ENCODE measurements at places on chromosomes 7 and 10.

DNA sequence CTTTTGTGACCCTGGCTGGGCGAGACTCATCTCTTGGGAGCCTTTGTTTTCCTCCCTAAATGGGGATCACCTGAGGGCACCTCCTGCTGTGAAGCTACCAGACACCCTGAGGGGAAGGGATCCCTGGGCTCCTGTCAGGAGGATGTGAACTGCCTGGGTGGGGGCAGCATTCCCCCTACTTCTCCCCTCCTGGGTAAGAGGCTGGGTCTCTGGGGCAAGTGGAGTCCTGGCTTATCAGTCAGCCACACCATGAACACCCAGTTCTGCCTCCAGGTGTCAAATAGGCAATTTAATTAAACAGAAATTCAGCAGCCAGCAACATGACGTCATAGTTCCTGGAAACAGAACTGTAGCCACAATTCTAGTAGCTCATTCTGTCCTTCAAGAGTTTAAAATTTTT, 97.7 kb upstream of the RET start:
- DNase-seq, result no peak

DNA sequence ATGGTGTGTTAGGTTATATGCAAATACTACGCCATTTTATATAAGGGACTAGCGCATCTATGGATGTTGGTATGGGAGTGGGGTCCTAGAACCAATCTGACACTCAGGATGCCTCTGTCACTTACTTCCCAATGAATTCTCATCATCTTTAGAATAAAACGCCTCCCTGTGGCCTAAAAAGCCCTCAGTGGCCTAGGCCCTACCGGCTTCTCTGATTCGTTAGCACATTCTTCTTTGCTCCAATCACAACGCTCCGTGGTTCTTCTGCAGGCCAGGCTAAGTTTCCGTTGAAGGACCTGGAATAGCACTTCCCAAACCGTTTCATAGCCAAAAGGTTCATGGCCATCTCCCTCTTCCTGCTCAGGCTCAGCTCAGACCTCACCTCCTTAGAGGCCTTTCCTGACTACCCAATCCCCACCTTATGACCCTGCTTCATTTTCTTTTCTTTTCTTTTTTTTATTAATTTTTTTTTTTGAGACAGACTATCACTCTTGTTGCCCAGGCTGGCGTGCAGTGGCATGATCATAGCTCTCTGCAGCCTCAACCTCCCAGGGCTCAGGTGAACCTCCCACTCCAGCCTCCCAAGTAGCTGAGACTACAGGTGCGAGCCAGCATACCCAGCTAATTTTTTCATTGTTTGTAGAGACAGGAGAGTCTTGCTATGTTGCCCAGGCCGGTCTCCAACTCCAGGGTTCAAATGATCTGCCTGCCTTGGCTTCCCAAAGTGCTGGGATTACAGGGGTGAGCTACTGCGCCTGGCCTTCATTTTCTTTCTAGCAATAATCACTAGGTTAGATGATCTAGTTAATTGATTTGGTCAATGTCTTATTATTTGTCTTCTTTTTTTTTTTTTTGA, 24.5 kb upstream of the YWHAG start:
- no peak for DNase-seq

DNA sequence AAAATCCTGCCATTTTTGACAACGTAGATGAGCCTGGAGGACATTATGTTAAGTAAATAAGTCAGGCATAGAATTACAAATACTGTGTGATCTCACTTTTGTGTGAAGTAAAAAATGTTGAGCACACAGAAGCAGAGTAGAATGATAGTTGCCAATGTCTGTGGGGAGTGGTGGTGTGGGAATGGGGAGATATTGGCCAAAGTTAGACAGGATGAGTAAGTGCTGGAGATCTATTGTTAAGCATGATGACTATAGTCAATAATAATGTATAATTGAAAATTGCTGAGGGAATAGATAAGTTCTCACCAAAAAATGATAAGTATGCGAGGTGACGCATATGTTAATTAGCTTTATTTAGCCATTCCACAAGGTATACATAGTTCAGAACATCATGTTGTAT, 92.0 kb downstream of the GPR85 start:
- no peak for DNase-seq

GRCh38 chr7:135428011-135428410, 81.9 kb downstream of the CNOT4 start:
- no peak for DNase-seq

- DNase-seq, result no peak
Measured at GRCh38 chr7:152185558-152185957, 160.1 kb downstream of the GALNT11 start.

DNA sequence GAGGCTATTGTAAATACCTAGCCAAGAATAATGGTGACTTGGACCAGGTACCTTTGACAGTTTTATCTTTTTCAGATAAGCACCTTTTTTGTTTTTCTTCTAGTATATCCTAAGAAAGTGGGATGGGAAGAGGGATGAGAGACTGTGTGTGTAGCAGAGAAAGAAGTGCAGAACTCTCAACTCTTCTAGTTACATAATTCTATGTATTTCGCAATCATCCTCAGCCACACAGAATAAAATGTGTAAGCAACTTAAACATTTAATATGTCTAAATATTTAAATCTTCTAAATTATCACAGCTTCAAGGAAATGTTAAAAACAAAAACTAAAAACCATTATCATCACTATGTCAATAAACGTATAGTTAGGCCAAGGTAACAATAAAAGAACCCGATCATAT, 42.6 kb upstream of the GSAP start:
- no peak for DNase-seq

DNA sequence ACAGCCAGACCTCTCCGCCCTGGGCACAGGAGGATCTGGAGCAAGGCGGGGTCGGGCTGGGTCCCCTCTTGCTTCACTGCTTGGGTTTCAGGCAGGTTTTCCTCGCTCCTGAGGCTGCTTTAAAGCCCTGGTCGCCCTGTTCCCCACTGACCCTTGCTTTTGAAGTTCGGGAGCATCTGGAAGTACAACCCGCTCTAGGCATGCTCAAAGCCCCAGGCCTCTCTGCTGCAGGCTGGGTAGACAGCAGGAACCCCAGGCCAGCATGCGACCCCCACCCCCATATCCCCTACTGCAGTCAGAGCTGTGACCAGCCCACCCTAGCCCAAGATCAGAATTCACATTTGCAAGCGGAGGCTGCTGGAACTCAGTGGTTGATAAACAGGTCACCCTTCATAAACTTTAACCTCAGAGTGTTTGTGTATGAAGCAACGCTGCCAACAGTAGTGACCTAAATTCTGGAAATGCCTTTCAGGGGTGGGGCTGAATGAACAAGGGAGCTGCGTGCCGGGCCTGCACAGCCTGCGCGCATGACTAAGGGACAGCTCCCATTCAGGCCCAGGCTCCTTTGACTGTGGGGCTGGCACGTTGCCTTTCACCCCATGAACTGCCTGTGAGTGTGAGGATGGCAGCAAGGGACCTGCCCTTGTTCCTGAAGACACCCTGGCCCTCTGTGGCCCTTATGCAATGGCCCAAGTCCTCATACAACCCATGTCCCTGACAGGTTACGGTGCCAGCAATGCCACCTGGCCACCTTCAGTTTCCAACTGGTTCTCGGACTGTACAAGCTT, 52.5 kb downstream of the PROSER2 start:
- DNase-seq, result no peak

DNA sequence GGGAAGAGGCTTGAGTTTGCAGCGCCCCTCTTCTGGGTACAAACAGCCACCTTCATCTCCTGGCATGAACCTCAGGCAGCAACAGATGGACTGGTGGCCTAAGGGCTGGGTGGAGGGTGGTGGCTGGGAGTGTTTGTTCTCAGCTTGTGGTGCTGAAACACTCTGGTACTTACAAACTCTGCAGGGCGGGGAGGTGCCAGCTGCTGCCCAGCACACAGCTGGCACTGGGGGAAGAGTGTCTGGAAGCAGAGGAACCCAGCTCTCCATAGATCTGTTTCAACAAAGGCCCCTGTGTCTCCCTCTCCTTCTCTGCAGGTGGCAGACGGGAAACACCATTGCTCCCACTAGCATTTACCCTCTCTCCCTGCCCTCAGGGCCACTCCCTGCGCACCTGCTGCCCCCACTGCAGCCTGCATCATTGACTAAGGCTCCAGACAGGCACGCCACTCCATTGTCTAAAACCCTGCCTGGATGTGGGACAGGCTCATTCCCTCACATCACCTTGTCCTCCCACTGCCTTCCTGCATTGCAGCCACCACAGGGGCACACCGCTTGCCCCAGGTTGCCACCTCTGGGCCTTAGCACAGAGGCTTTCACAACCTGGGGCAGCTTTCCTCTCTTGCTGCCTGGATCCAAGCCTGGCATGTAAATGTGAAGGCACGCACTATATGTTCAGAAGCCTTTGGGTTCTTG, 6.5 kb downstream of the ARHGAP22 start:
- no peak for DNase-seq

GRCh38 chr10:46069771-46070463, 23.8 kb upstream of the MSMB start:
- DNase-seq, result no peak

- no peak for DNase-seq
Measured at GRCh38 chr7:26937306-26937705, 72.9 kb upstream of the SKAP2 start.

DNA sequence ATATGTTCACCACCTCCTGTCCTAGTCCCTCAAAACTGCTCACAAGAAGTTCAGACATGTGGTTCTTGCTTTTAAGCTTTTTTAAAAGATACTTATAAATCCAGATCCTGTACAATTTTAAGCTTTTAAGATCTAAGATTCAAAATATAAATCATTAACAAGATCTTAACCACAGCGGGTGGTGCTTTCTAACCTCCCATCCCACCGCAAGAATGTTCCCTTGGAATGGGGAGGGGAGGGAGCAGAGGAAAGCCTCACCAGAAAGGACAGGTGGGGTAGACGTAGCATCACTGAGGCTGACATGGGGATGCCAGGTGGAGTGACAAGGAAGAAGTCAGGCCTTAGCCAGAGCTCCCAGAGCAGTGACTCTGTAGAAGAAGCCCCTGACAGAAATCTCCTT, 133.5 kb downstream of the C1GALT1 start:
- no peak for DNase-seq

- no peak for DNase-seq
Measured at GRCh38 chr10:79148452-79149344, 79.9 kb downstream of the ZMIZ1 start.

- DNase-seq, result no peak
Measured at GRCh38 chr7:27689150-27689549, 26.5 kb upstream of the HIBADH start.

- DNase-seq, result no peak
Measured at GRCh38 chr10:36761121-36761520, 364.3 kb upstream of the ANKRD30A start.

DNA sequence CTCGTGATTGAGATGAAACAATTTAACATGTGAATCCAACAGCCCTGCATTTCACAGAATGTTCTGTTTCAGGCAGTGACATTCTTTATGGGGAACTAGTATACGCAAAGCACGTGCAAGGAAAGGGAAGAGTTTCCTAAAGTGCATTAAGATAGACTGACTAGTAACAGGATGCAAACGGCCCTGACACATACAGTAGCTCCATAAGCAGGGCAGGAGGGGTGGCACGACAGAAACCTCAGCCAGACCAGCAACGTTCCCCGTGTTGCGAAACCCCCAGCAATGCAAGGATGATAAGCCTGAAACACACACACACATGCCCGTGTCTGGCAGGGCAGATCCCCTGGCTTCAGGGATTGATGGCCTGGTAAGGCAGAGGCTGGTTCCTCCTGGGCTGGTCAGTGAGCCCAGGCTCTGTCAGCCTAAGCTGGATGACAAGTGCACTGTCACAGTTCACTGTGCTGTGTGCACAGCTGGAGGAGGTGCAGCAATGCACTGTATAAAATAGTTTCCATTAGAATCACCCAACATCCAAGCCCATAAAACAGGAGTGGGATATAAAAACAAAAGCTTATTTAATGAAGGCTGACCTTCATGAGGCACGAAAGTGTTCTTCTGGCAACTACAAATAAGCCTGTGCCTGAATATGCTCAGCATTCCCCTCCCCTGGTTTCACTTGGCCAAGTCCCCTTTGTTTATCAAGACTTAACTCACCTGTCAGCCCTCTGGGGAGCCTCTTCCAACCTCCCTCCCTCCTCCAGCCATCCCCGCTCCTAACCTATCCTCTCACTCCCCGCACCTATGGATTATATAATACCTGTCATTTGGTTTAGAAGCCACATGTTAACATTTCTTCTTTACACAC, 88.8 kb downstream of the GSAP start:
- DNase-seq, result no peak

GRCh38 chr7:108076156-108076555, 54.0 kb downstream of the LAMB4 start:
- DNase-seq, result no peak

DNA sequence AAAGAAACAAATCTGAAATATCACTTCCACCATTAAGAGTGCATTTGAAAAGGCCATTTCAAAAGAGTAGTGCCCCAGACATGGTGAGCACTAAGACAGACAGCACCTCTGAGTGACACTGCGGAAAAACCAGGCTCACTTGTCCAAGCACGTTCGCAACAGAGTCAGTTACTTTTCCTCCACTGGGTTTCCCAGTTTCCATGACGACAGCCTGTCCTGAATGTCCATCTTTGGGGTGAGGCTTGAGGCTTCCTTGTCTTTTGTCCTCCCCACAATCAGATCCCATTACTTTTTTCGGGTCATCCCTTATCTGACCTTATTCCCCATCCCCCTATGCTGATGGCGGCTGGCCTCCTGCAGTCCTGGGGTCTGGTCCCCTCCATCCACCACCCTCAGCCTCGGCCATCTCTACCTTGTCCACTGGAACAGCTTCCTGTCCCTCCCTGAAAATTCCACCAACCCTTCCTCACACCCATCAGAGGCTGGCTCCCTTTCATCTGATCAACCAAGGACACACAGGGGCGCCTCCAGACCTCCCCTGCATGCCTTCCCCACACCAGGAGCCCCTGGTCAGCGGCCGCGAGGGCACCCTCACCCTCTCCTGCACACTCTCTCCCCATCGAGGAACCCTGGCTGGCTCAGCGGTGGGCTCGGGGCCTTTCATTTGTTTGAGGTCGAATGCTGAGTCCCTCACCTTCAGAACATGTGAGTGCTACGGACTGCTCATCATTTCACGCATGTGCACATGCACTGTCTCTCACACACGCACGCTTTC, 363.6 kb downstream of the DNAJB6 start:
- no peak for DNase-seq

GRCh38 chr7:106243893-106244292, 40.9 kb downstream of the NAMPT start:
- DNase-seq, result no peak

DNA sequence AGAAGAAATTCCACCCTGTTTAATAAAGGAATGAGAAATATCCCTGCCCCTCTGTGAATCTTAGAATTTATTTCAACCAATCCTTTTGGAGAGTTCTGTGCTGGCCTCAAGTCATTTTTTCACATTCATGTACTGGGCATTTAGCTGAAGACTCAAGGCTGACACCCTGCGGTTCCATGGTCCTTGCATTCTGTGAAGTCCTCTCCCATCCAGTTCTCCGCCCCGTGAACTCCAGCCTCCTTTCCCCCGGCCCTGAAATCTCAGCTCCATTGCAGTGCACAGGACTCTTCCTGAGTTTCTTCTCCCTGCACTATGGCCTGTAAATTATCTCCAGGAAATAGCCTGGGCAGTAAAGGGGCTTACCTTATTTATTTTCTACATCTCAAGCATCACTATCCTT, 183.0 kb upstream of the KCND2 start:
- DNase-seq, result no peak

- DNase-seq, result no peak
Measured at GRCh38 chr7:48090095-48090805, 1.2 kb downstream of the UPP1 start.

Data from stimulated activated CD8-positive, alpha-beta memory T cell treated with anti-CD3 and anti-CD28 coated beads, Interleukin-4, amount 100 ng/mL, for 4 hours (primary cell).